ENCODE measurements at places on chromosomes 3 and 15.

DNA sequence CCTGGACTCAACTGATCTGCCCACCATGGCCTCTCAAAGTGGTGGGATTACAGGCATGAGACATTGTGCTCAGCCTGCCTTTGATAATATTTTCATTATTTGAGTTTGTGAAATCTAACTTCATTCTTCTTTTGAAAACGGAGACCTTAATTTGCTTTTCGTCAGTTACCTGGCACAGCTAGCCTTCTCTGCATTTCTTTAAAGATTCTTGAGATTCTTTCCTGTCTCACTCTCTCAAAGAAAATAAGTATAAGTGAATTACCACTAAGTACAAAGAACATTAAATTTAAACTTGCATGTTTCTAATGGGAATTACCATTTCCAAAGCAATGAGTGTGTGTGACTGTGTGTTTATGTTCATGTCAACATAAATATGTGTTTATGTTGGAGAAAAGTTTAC is 187.9 kb downstream of the NFKBIZ start:
- DNase-seq: no peak

DNA sequence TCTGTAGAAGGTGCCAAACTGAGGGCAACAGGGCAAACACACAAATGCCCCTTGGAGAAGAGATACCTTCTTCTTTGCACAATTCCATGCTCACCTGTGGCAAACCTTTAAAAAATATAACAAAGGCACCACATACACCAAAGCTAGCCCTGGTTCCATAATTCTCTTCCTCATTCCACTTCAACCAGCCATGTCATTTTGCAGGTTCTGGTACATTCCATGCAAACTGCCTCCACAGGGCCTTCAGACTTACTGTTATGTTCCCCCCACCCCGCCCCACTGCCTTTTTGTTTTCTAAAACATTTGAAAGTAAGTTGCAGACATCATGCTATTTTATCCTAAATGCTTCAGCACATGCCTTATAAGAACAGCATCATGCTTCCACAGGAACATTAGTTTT is 269.0 kb downstream of the NSUN3 start:
- DNase-seq: no peak

GRCh38 chr15:92527197-92527596 is 128.4 kb downstream of the FAM174B start:
- DNase-seq: no peak

GRCh38 chr15:69722924-69723323 is 270.3 kb downstream of the RPLP1 start:
- DNase-seq: no peak

DNA sequence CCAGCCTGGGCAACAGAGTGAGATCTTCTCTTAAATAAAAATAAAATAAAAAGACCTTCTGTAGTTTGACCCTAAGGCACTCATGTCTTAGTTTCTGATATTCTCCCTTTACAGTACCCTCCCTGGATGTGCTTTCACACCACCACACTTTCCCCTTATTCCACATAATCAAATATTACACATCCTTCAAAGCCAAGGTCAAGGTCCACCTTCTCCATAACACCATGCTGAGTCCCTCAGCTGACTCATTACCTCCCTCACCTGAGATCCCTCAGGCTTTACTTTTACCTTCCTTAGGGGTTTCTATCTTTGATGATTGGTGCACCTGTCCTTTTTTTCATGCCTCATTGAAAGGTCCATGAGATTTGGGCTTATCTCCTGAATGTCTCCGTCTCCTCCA is 25.5 kb upstream of the MNS1 start:
- DNase-seq: no peak

DNA sequence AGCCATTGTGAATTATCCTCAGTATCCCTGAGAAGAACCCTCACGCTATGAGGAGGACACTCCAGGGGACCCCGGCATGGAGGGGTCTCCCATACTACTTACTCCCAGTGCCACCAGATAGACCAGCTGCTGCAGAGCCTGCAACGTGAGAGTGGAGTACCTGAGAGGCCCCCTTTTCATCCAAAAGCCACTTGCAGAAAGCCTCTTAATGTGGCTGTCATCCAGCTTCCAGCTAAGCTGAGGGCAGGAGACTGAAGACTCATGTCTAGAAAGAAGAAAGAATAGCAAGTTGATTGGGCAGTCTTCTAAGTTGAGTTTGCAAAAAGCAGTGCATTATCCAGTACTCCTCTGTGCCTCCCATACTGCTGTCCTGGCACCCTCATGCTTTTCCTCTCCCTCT is 27.3 kb upstream of the MNS1 start:
- no peak for DNase-seq
